Prostate gland (tissue), 2 donors: ENCODE measurements at places on chromosomes 11 and 22. TPM values are rescaled to one million over a fixed set of nuclear protein-coding genes. Genes with fewer than 3 reads are reported as not detected.

DNA sequence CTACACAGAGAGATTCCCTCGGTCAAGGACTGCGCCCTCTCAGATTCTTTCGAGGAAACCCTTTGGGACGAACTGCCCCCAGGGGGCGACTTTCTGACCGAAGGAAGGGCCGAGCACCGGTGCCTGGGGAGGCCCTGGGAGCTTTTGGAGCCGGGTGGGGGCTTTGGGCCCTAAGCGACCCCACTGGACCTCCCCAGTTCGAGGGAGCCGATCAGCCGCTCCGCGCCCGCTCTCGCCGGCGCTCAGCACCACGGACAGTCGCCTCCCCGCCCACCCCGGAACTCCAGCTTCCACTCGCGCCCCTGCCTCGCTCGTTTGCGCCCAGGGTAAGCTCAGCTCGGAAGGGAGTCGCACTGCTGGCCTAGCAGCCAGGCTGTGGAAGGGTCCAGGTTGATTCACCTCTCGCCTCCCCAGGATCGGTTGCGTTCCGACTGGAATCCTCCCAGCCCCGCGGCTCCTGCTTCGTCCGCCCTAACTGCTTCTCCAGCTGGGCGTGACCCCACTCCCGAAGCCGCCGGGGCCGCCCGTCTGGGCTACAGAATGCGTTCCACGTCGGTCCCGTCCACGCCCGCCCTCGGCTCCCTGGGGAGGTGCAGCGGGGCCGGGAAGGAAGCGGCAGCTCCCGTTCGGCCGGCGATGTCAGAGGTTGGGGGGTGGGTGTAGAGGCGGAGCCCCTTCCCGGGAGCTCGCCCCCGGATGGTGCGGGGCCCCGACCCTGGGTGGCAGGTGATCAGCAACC is 428 bp downstream of the SCN3B start:
- peak; percentile 21 for DNase-seq

GRCh38 chr11:78647266-78647915 is 72.7 kb upstream of the NARS2 start:
- no peak for DNase-seq

- no peak for DNase-seq
These were observed 2.9 kb upstream of the CYP2R1 start for GRCh38 chr11:14894657-14895598.

DNA sequence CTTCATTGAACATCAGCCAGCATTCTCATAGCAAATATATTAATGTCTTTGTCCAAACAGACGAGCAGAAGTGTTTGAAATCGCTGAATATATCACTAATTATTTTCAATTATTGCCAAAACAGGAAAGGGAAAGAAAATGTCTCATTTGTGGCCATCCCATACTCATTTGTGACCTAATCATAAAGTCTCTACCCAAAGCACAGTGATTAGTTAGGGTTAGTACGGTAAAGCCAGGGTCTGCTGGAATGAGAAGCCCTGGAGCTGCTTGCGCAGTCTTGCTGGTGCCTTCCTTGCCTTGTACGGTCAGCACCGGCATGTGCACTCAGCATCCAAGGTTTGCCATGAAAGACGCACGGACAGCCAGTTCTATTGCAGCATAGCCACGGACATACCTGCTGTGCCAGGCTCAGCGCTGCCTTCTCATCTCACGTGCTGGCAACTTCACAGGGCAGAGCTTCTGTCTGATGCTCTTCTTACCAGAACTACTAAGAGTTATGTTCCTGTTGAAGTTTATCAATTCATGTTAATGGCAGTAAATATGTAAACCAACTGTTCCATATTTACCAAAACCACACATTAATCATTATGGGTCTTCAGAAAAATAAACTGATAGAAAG is 74.7 kb upstream of the POU2AF2 start:
- no peak for DNase-seq

The CSTPP1 gene
- 28.5 TPM for total RNA-seq

DNA sequence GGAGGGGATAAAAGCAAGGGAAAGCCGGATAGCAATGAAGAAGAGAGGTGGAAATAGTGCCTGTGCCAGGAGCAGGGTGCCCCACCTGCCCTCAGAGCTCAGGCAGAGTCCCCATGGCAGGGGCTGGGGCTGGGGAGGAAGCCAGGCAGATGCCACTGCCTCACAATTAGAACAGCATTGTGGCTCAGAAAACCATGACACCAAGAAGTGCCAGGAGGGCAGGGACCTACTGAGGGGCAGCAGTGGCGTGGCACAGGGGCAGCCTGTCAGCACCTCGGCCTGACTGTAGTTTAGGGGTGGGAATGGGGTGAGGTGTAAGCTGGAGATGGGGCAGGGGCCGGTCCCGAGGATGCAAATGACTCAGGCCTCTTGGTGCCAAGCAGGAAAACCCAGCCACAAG is 532.1 kb upstream of the B3GAT1 start:
- no peak for DNase-seq

- no peak for DNase-seq
These were observed 66.4 kb downstream of the APOL5 start for GRCh38 chr22:35783943-35784614.

DNA sequence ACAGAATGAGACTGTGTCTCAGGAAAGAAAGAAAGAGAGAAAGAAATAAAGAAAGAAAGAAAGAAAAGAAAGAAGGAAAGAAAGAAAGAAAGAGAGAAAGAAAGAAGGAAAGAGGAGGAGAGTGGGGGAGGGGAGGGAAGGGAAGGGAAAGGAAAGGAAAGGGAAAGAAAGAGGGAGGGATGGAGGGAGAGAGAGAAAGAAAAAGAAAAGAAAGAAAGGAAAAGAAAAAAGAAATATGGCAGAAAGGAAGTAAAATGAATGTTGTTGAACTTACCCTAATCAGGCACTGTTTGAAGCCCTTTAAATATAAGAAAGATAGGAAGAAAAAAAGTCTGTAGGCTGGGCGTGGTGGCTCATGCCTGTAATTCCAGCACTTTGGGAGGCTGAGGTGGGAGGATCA is 276.1 kb downstream of the INSC start:
- no peak for DNase-seq

- DNase-seq: no peak
These were observed 10.2 kb downstream of the RIC8A start for GRCh38 chr11:217704-218103.

DNA sequence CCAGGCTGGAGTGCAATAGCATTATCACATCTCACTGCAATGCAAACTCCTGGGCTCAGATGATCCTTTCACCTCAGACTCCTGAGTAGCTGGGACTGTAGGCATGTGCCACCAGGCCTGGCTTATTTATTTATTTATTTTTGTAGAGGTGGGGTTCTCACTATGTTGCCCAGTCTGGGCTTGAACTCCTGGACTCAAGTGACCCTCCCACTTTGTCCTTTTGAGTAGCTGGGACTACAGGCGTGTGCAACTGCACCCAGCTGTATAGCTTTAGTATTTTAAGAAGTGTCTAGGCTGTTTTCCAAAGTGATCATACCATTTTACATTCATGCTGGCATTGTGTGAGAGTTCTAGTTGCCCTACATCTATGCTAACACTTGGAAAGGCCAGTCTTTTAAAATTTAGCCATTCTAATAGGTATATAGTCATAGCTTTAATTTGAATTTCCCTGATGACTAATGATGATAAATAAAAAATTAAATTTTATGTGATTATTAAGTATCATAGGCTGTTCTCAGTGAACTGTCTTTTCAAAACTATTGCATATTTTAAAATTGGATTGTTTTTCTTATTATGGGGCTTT is 96.9 kb downstream of the TMEM135 start:
- DNase-seq: no peak

GRCh38 chr22:31143537-31143936 is 3.2 kb upstream of the PLA2G3 start:
- no peak for DNase-seq
